Activated B cell treated with CpG ODN at 0.5 μM for 24 hours (primary cell): ENCODE measurements at places on chromosomes 3 and 15. TPM values are rescaled to one million over a fixed set of nuclear protein-coding genes. Genes with fewer than 3 reads are reported as not detected.

DNA sequence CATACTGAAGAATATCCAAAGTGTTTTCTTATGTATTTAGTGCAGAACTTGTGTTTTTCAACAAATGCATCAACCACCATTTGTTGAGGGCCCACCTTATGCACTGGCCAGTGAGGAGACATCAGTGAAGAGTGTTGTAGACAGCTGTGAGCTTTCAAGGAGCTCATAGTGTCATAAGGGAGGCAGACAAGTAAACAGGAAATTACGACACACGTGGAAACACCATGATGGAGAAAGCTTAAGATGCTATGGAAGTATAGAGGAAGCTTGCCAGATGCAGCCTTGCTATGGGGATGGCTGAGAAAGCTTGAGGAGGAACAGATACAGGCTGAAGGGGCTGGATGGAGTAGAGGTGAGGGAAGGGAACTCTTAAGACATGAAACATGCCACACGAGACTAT, 50.8 kb upstream of the PSMD6 start:
- no peak for DNase-seq

GRCh38 chr15:78810003-78810361, 1.3 kb downstream of the ADAMTS7 start:
- no peak for DNase-seq

DNA sequence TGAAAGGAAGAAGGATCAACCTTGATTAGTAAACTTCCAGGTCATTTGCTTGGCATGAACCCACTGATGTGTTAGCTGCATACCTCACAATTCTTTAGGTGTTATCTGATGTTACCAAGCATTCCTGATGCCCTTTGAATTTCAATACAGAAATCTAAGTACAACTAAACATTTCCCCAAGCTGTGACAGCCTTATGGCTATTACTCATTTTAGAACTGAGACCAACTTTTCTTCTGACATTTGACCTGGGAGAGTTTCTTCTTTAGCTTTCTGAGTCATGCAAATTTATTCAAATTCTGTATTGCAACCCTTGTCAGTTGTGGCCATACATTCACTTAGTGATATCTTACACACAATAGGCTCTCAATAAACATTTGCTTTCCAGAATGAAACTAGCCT, 124.3 kb downstream of the TIGIT start:
- DNase-seq: no peak

DNA sequence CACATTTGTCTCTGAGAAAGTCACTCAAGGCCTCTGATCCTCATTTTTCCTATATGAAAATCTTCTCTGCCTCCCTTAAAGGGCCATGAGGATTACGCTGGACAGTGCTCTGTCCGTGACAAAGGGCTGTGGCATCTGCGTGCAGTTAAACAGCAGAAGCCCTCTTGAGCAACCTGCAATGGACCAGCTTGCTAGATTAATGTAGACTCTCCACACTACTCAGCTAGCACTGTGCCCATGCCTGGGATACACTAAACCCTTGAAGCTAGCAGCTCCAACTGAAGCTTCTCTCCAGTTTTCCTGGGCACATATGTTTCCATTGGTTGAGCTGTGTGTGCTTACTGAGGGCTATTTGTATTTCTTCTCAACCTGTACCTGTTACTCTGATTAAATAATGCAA, 303.8 kb downstream of the RPLP1 start:
- no peak for DNase-seq

GRCh38 chr15:41790756-41791546, 16.7 kb downstream of the MAPKBP1 start:
- DNase-seq: no peak

DNA sequence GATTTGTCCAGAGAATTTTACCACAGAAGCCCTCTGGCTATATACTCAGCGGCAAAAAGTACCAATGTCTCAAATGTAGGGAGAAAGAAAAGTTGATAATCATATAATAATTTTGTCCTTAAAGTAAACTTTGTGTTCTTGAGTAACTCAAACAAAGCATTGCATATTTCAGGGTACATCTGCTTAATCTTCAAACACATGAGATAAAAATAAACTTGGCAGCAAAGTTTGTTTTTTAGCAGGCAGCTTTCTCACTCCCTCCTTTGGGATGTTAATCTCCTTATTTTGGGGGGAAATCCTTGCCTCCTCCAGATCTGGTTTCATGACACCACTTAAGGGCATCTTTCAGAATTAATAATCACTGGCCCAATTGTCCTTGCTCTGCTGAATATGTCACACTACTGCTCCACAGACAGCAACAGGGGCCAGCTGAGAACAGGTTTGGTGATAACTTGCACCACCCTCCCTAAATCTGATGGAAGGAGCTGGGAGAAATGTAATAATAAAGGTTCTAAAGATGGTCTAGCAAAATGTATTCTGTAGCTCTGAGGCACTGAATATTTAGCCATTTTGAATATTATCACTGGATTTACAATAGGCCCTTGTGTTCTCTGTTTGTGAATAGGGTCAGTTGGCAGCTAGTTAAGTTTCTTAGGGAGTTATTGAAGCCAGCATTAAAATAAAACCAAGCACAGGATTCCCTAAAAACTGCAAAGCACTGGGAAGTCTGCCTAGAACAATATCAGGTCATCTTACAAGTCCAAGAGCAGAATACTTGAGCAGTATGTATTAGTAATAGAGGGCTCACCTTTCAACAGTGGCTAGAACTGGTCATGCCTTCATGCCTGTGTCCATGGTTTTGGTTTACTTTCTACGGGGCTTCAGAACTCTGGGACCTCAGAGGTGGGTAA, 79.2 kb downstream of the EFL1 start:
- DNase-seq: no peak

DNA sequence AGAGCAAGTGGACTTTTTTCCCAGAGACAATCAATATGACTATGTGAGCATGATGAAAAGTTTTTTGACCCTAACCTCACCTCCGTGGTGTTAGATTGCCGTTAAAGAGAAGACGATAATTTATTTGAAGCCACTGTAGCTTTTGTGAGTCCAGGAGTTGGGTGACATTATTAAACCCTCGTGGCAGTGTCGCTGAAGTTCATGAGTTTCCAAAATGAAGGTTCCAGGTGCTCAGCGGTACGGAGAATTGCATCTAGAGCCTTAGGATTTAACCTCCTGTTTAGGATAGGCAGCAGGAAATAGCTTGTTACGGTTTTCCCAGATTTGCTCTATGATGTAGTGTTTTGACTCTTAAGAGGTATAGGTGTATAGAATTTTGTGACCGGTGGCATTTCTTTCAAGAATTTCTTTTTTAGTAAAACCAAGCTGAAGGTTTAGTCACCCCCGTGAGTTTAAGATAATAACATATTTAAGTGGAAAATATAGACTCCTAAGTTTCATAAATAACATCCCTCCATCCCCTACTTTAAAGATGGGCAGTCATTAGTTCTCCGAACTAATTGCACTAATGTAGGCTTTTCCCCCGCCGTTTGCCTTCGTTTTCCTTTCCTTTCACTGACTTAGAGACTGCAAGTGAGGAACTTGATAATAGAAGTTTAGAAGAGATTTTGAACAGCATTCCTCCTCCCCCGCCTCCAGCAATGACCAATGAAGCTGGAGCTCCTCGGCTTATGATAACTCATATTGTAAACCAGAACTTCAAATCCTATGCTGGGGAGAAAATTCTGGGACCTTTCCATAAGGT, 2.0 kb downstream of the SMC4 start:
- DNase-seq: no peak

DNA sequence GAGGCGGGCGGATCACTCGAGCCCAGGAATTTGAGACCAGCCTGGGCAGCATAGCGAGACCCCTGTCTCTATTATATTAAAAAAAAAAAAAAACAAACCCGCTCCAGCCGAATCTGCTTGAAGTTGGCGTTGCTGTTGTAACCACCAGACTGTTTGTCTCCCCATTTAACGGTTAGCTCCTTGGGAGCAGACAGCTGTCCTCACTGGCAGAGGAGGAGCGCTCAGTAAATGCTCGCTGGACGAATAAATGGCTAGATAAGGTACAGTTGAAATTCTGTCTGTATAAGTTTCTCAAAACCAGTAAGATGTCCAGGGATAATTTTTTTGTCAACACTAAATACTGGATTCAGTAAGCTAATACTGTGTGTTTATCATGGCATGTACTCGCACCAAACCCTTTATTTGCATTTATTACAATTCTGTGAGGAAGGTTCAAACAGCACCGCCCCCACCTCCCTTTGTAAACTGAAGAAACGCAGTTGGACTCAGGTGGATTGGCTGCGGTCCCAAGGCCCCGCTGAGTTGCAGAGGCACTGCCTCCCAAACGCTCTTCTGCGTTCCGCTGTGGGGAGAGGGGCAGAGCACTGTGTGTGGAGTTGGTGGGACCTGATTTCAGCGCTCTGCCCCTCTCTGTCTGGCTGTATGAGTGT, 1.1 kb downstream of the RCCD1 start:
- no peak for DNase-seq

- DNase-seq: no peak
Observed at GRCh38 chr3:53079147-53079546, 33.3 kb upstream of the SFMBT1 start.

GRCh38 chr3:45105855-45106671, 40.1 kb downstream of the CDCP1 start:
- no peak for DNase-seq

- DNase-seq: no peak
Observed at GRCh38 chr15:31607656-31608055, 281.0 kb downstream of the KLF13 start.

- no peak for DNase-seq
Observed at GRCh38 chr3:23213813-23214212, 10.7 kb downstream of the UBE2E2 start.

- no peak for DNase-seq
Observed at GRCh38 chr3:129593230-129593594, 13.3 kb downstream of the PLXND1 start.

DNA sequence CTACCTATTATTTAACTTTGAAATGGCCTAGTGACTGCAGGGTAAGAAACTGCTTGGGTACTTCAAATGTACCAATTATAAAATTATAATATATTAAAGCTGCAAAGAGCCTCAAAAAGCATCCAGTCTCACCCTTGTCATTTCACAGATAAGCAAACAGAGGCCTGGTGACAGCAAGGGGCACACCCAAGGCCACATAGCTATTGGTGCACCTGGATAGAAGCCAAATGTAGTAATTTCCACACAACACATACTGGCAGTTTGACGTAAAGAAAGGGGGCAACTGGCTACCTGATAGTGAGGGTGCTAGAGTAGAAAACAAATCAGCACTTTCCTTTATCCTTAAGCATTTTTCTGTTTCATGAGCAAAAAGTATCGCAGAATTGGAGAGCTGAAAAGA, 51.1 kb downstream of the IFT57 start:
- DNase-seq: no peak

DNA sequence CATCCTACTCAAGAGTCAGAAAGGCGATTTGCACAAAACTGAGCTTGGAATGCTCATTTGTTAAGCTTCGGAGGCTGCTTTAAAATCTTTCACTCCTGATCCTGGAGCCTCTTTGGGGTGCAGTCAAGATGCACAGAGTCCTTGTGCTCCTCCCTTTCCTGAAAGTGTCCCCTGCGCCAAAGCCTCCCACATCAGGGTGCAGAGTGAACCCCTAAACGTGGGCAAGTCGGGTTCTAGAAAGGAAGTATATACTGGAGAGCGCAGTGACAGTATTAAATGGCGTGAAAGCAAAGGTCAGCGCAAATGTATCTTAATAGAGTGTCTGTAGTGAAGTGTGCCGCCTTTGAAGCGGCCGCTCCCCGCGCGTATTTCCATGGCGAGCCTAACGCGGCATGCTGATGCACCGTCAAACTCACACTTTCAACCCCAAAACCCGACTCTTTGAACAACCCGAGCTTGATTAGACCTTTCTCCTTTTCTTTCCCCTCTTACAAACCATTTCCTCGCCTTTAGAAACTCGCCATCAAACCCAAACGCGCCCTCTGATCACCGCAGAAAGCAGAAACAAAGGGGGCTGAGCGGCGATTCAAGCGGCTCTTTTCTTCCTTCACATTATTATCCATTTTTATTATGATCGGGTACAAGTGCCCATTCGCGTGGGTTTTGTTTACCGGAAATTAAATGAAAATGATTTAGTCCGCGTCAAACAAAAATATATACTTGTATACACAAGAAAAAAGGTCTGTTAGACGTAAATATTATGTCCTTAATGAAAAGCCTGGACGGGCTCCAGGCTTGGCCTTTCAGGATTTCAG, 18.3 kb downstream of the ZIC4 start:
- no peak for DNase-seq

DNA sequence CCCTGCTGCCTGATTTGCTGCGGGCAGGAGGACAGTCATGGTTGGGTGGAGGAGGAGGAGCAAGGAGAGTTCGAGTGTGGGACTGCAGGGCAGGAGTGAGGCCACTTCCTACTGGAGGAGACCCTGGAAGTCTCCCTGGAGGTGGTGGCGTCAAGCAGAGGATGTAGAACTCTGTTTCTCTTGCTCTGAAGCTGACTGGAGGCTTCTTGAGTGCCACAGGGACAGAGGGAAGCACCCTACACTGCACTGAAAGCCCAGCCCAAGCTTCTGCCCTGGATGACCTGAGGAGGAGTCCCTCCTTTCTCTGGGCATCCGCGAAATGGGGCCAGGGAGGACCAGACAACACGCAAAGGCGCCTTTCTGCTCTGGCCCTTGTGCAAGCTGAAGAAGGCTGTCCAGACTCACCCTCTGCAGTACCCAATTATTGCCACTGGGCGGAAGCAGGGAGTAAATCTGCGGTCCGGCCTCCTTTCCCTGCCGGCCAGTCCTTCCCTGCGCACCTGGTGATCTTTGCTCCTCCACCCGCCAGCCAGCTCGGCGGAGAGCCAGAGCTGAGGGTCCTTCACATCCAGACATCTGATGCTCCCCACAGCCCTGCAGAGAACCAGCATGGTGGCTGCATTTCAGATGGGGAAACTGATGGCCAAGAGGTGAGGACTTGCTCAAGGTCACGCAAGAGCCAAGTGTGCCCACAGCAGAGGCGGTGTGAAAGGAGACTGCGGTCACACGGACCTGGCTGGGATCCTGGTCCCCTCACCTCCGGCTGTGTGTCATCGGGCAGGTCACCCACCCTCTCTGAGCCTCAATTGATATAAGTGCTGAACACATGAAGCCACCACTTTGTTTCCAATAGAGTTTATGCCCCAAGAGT, 207.1 kb downstream of the TBC1D2B start:
- peak; percentile 31 for DNase-seq

- no peak for DNase-seq
Observed at GRCh38 chr3:43953380-43953779, 262.6 kb downstream of the ABHD5 start.

DNA sequence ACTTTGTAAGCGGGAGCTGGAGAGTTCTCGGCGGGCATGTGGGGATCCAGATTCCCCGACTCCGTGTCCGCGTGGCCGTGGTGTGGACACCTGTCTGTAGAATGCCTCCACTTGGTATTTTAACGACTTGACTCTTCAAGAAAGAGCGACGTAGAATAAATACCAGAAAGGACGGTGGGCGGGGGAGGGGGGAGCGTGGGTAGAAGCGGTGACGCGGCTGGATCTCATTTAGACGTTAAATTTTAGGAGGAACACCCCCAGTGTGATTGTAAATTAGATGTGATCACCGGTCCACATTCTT, 620 bp upstream of the PYGO1 start:
- DNase-seq: no peak

The MON1A gene
- total RNA-seq: 6.3 and 7.1 TPM in 2 replicates

The SELENOT gene
- total RNA-seq: 137 and 145 TPM in 2 replicates

The HGD gene
- 0.78 and 1.0 TPM in 2 replicates for total RNA-seq

The SLC25A36 gene
- 40.4 and 45.7 TPM in 2 replicates for total RNA-seq

The GMPPB gene
- total RNA-seq: 39.9 and 40.7 TPM in 2 replicates

The ECT2 gene
- total RNA-seq: 5.0 and 6.3 TPM in 2 replicates

The GRIP2 gene
- not detected in 2 replicates for total RNA-seq

The FAM43A gene
- 25.4 and 27.2 TPM in 2 replicates for total RNA-seq

The SHC4 gene
- total RNA-seq: 0.24 TPM in 1 of 2 replicates, not detected in the other

The PAQR9 gene
- total RNA-seq: not detected in 2 replicates

The CFAP20DC gene
- total RNA-seq: 1.0 and 1.6 TPM in 2 replicates

The CHCHD6 gene
- 7.5 and 10.0 TPM in 2 replicates for total RNA-seq

The KLHL40 gene
- not detected in 2 replicates for total RNA-seq

The SI gene
- total RNA-seq: not detected in 2 replicates

The CCRL2 gene
- 1.9 TPM in 2 replicates for total RNA-seq

The MEX3B gene
- 0.12 and 0.31 TPM in 2 replicates for total RNA-seq

The RLBP1 gene
- total RNA-seq: not detected in 2 replicates

The USP13 gene
- total RNA-seq: 9.9 and 11.0 TPM in 2 replicates
